ENCODE measurements at places on chromosomes 7 and 10.
A peak's percentile ranks its signal among the peaks of the same experiment; 100 is the strongest.

DNA sequence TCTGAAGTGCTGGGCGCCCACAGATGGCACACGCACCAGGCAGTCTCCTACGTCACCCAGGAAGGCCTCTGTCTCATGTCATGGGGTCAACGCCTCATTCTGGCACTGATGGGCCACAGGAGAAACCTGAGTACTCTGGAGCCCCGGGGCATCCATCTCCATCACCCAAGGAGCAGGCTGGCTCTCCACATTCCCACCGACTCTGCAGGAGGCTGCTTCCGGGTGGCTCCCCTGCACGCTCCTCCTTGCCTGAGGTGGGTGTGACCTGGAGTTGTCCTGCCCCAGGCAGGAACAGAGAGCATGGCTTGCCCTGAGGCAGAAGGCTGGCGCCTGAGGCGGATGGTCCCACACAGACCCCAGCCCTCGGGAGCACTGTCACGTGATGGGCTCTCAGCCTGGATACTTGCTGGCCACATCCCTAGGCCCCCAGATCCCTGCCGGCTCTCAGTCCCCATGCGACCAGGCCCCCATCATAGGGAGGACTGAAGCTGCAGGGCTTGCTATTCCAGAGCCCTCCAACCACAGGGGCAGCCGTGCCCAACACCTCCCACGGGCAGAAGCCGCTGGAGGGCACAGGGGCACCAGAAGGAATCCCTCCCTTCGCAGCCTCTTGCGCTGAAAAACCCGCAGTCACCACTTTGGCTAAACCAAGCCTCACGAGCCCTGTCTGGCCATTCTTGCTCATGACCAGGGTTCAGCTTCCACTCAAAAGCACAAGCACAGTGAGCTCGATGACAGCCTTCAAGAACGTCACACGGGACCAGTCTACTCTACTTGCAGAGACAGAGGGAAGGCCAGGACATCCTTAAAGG lies 80.7 kb downstream of the MAD1L1 start:
- no peak for DNase-seq

DNA sequence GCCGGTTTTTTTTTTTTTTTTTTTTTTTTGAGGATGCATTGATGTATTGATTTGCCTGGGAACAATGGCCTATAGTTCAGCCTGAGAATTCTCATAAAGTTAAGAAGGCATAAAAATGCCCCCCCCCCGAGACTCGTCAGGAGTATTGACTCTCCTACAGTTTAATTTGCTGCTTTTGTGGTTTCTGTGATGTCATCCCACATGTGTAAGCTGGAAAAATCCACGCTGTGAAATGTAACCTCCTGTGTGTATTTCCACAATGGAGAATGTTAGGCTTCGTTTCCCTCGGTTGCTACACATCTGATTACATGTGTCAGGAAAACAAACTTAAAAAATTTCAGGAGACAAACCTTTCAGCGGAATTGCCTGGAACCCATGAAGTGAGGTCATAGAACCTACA lies 117.9 kb downstream of the FANK1 start:
- no peak for DNase-seq

GRCh38 chr7:5478568-5479430 lies 55.2 kb upstream of the TNRC18 start:
- DNase-seq, result no peak

- no peak for DNase-seq
Measured at GRCh38 chr10:718143-718700, 28.8 kb upstream of the DIP2C start.

GRCh38 chr10:23980094-23980493 lies 228.8 kb upstream of the KIAA1217 start:
- DNase-seq, result no peak

DNA sequence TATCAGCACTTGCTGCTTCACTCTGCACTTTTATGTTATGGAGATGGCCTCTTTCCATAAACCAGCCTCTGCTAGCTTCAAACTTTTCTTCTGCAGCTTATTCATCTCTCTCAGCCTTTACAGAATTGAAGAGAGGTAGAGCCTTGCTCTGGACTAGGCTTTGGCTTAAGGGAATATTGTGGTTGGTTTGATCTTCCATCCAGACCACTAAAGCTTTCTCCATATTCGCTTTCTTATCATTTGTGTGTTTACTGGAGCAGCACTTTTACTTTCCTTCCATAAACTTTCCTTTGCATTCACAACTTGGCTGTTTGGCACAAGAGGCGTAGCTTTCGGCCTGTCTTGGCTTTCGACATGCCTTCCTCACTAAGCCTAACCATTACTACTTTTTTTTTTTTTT lies 23.6 kb downstream of the DYDC2 start:
- DNase-seq, result no peak

DNA sequence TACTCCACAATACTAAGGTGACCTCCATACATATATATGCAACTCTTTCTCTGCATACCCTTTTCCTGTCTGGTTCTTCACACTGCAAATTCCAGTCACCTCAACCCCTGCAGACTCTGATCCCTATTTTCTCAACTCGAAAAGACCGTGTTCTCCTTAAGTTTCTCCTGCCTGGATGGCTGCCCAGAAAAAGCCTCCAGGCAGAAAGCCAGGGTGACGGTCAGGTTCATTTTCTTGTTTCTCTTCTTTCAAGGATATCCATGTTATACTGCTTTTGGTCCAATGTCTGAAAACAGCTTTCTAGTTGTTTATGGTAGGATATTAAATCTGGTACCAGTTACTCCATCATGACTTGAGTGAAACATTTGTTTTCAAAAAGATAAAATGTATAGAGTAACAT lies 267.8 kb upstream of the MYO3A start:
- DNase-seq, result no peak

DNA sequence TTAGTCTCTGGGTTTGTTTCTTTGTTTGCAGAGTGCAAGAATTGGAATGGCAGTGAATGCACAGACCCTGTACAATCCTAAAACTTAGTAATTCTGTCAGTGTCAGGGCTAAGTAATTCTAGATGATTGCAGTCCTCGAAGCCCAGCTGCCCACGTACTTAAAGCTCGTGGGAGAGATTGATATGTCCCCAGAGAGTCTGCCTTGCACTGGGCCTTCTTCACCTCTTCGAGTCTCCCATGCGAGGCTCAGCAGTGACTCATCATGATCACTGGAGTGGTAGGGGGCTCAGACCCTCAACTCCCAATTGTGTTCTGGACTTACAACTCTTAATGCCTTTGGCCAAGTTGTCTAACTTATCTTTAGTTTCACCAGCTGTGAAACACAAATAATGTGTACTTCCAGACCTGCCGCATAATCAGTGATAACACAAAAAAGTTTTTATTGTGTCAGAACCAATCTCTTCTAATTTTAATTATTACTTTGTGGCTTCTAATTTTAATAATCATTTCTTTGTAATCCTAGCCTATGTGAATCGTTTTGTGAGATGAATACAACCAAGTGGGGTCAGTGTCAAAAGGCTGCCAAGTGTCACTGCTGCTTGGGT lies 345.6 kb upstream of the LRGUK start:
- no peak for DNase-seq

DNA sequence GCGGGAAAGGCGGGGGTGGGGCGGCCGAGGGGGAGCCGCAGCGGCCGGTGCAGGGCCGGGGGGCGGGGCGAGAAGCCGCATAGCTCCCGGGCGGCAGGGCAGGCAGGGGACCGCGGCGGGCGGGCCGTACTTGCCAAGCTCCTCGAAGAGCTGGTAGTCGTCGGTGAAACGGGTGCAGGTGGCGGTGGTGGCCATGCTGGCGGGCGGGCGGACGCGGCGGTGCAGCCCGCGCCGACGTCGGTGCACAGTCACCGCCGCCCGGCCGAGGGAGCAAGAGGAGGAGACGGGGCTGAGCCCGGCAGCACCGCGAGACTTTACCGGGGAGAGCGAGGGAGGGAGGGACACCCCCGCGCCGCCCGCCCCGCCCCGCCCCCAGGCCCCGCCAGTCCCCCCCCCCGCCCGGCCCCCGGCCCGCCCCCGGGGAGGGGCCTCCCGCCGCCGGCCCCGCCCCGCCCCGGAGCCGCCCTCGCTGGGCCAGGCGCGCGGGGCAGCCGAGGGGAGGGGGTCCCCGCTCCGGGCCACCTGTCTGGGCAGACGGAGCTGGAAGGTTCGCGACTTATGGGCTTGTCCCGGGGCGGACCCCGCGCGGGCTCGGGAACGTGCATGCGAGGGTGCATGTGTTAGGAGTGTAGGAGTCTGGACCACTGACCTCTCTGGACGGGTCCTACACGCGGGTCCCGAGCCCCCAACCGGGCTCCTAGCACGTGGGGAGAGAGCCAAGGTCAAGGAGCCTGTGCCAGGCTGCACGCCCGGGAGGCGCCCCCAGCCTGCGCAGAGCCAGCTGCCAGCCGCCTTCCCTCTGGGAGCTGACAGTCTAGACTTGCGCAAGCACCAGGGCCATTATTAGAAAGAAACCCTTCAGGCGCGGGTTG lies at the start of gene CAMK2G:
Gene CAMK2G, minus strand, starts transcription at position 289 of the 872 bp plus-strand sequence. Its CDS starts 94 bp downstream, at position 195.
- DNase-seq, result peak; percentile 78

DNA sequence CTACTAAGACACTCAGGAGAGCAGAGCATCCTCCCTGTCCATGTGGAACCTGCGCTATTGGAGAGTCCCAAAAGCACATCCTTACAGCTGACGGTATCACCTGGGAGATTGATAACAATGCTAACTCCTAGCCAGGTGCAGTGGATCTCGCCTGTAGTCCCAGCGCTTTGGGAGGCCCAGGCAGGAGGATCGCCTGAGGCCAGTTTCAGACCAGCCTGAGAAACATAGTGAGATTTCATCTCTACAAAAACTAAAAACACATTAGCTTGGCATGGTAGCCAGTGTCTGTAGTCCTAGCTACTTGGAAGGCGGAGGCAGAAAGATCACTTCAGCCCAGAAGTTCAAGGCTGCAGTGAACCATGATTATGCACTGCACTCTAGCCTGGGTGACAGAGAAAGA lies 174.9 kb downstream of the ARHGAP12 start:
- no peak for DNase-seq

DNA sequence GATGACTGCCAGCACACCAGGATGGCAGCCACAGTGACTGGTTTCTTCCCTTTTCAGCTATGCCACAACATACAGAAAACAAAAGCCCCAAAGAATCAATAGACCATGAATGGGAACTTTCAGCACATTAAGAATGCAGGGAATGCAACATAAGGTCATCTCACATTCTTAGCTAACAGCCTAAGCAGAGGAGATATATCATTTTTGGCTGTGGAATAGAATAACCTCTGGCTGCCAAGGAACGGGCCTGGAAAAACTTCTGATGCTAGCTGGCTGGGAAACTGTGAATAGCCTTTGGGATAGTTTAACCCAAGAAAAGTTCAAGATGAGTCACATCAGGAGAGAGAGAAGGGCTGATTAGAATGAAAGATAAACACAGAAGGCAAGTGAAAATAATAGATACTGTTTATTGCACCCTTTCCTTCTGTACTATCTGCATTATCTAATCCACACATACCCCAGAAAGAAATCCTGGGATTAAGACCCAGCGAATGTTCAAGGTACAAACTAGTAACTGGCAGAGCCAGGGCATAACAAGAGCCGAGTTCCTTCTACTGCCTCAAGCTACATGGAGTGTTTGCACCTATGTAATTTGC lies 169.2 kb downstream of the SEMA3A start:
- no peak for DNase-seq

DNA sequence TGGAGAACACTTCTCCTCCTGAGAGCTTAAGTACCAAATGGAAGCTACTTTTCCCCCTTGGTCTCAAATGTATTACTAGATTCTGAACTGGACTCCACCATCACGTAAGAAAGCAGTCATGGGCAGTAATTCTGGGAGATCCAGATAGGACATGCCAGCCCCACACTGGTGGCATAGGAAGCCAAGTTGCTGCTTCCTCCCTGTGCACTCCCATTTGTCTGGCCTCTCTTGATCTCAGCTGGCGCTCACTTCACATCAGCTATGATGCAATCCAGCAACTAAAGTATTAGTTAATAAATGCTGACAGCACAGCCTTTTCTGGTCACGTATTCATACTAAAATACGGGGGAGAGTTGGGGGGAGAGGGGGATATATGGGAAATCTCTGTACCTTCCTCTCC lies 3.4 kb upstream of the IL6 start:
- no peak for DNase-seq

DNA sequence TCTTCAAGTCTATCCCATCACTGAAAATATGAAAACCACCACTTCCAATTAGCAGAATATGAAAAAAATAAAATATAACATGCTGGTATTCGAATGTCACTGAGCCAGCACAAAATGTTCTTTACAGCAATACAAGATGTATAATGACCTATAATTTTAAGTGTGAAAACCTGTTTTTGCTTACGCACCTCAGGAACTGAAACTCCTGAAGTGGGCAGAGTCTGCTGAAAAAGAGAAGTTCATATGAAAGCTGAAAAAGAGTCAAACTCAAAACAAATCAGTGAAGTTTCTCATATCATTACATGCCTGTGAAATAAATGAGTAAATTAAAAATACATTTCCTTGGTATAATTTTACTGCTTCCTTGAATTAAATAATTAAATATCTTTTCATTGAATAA lies 272.5 kb downstream of the DGKB start:
- DNase-seq, result no peak

DNA sequence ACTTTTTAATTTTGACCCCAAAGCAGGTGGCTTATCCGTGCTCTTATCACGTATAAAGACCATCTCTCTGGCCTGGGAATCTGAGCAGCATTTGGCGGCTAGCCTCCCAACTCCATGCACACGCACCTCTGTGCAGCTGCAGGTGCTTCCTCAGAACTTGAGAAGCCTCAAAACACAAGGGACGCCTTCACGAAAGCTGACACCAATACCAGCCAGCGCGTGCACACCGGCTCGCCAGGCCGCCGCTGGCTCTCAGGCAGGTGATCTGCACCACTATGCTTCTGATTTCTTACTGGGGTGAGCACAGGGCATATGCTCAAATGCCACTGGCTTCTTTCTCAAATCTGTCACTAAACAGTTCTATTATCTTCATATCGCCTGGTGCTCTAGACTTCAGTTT lies 145.0 kb downstream of the PARD3 start:
- DNase-seq, result no peak

GRCh38 chr10:8946451-8946850 lies 892.0 kb downstream of the GATA3 start:
- DNase-seq, result no peak

DNA sequence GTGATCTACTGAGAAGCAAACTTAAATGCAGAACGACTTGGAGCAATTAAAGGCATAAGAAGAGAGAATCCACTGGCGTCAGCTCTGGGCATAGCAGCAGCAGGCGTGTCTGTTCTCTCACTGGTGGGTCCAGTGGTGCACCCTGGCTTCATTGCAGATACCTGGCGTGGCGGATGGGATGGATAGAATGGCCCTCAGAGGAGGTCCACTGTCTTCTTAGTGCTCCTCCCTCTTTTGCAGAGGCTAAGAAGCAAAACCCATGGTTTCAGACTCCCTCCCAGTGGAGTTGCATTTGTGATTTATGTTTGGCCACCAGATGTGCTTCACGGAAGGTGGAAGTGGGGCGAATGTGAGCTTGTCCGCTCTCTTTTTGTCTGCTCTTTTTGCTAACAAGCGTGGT lies 28.4 kb upstream of the PRKAG2 start:
- DNase-seq, result no peak

- no peak for DNase-seq
Measured at GRCh38 chr7:26165950-26166683, 14.1 kb downstream of the NFE2L3 start.

- DNase-seq, result no peak
Measured at GRCh38 chr10:22016046-22016705, 12.6 kb upstream of the DNAJC1 start.

DNA sequence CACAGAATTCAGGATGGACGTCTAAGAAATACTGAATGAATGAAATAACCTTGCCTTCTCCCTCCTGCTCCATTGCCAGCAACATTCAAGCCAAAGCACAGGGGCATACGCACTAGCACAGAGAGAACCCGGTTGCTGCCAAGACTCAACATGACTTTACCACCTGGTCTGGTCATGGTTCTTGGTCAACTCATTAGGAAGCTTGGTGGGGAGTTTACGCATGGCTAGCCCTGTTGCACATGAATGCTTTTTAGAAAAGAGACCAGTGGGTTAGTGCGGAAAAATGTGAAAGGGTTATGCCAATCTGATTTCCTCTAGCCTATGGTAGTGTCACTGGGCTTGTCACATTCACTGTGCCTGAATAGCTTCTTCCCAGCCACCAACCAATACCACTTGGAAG lies 187.6 kb upstream of the NEBL start:
- no peak for DNase-seq
